ENCODE measurements at places on chromosomes 2 and 18. TPM values are rescaled to one million over a fixed set of nuclear protein-coding genes. Genes with fewer than 3 reads are reported as not detected.
A peak's percentile ranks its signal among the peaks of the same experiment; 100 is the strongest.

Gene SCG2
- 82.1 TPM for total RNA-seq

DNA sequence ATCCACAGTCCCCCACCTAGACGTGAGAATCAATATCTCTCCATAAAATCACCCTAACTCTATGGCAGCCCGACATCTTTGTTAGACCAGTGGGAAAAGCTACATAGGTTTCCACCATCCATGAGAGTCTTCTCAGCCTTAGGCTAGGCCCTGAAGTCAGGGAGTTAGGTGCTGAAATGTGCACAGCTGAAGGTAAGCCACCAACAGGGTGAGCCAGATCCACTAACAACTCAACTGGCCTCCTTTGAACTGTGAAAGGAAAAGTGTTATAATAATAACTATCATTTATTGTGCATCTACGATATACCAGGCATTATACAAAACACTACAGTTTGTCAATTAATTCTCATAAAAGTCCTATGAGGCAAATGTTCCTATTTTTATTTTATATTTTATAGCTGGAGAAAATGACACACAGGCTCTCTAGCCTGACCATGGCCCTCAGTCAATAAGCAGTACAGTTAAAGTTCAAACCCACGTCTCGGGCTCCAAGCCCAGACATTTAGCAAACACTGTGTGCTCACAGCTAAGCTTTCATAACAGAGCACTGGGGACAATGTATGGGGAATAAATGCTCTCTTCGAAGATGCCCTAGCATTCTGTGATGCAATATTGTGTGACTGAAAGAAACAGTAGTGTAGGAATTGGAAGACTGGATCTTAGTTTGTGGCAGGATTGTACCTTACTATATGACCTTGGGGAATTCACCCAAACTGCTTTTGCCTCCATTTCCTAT, 11.2 kb upstream of the CYP27C1 start:
- no peak for DNase-seq
- no peaks in the 10 kb centered on the region for H3K36me3 ChIP-seq
- no peak overlapping the region for H3K4me3 ChIP-seq
- peaks cover 18% of the 10 kb centered on the region for H3K4me1 ChIP-seq
- H3K27ac ChIP-seq, result no peak overlapping the region

GRCh38 chr18:65901522-65901921, 150.7 kb downstream of the CDH7 start:
- H3K27me3 ChIP-seq, result peaks cover 13% of the 10 kb centered on the region
- no peak overlapping the region for H3K4me3 ChIP-seq
- H3K36me3 ChIP-seq, result no peaks in the 10 kb centered on the region

DNA sequence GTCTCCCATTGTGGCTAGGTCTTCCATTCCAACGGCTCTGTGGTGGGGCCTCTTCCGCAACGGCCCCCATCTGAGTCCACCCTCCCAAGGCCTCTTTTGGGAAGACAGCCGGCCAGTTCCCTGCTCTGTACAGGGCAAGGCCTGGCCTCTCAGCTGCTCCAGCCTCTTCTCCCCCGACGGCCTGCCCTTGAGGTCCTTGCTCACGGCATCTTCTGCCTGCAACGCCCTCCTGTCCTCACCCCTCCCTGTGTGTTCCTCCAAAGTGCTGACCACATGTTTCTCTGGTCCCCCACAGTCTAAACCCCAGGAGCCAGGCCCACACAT, 16.0 kb downstream of the HS6ST1 start:
- H3K4me3 ChIP-seq, result no peak overlapping the region
- no peak for DNase-seq
- H3K36me3 ChIP-seq, result no peaks in the 10 kb centered on the region
- H3K27me3 ChIP-seq, result no peaks in the 10 kb centered on the region
- peak overlapping the region; percentile 94 for H3K27ac ChIP-seq

- no peaks in the 10 kb centered on the region for H3K36me3 ChIP-seq
- peaks cover 35% of the 10 kb centered on the region for H3K4me1 ChIP-seq
- no peaks in the 10 kb centered on the region for H3K27me3 ChIP-seq
Observed at GRCh38 chr2:186717320-186718007, 23.6 kb downstream of the FAM171B start.

Gene CDH7
- total RNA-seq, result not detected

GRCh38 chr2:169178804-169179390, 109.5 kb downstream of the DHRS9 start:
- H3K4me1 ChIP-seq, result peaks cover 7% of the 10 kb centered on the region
- H3K27ac ChIP-seq, result no peak overlapping the region
- H3K4me3 ChIP-seq, result no peak overlapping the region
- H3K36me3 ChIP-seq, result no peaks in the 10 kb centered on the region
- no peak for DNase-seq
- H3K27me3 ChIP-seq, result peaks cover 6% of the 10 kb centered on the region

GRCh38 chr2:53403792-53404413, 363.7 kb upstream of the CHAC2 start:
- no peak for DNase-seq
- no peaks in the 10 kb centered on the region for H3K36me3 ChIP-seq
- H3K4me3 ChIP-seq, result no peak overlapping the region
- H3K27me3 ChIP-seq, result peaks cover 7% of the 10 kb centered on the region
- no peaks in the 10 kb centered on the region for H3K4me1 ChIP-seq

Gene MAPK4
- 0.28 TPM for total RNA-seq

DNA sequence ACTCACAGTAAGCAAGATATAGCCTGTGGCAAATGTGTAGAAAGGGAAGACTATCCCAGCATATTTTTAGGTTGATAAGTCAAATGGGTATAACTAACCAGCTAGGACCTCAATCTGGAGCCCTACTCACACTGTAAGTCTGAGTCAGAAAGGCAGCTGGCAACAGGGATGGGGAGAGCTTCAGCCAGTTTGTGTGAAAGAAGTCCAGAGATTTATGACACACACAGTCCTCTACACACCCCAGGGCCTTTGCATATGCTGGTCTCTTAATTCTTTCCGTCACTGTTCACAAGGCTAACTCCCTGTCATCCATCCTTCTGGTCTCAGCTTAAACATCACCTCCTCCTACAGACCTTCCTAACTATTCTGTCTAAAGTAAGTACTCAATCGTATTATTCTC, 5.9 kb upstream of the TCF4 start:
- no peaks in the 10 kb centered on the region for H3K27me3 ChIP-seq
- H3K36me3 ChIP-seq, result no peaks in the 10 kb centered on the region

- peaks cover 11% of the 10 kb centered on the region for H3K27me3 ChIP-seq
- no peak for DNase-seq
- H3K4me1 ChIP-seq, result peaks cover 37% of the 10 kb centered on the region
- no peak overlapping the region for H3K4me3 ChIP-seq
- no peaks in the 10 kb centered on the region for H3K36me3 ChIP-seq
- H3K27ac ChIP-seq, result peak overlapping the region; percentile 55
Observed at GRCh38 chr2:154637456-154637855, 61.0 kb upstream of the KCNJ3 start.
